ENCODE measurements at places on chromosomes 4 and X.

GRCh38 chrX:14073071-14073470 lies 43.4 kb upstream of the GEMIN8 start:
- DNase-seq = peak; percentile 2

DNA sequence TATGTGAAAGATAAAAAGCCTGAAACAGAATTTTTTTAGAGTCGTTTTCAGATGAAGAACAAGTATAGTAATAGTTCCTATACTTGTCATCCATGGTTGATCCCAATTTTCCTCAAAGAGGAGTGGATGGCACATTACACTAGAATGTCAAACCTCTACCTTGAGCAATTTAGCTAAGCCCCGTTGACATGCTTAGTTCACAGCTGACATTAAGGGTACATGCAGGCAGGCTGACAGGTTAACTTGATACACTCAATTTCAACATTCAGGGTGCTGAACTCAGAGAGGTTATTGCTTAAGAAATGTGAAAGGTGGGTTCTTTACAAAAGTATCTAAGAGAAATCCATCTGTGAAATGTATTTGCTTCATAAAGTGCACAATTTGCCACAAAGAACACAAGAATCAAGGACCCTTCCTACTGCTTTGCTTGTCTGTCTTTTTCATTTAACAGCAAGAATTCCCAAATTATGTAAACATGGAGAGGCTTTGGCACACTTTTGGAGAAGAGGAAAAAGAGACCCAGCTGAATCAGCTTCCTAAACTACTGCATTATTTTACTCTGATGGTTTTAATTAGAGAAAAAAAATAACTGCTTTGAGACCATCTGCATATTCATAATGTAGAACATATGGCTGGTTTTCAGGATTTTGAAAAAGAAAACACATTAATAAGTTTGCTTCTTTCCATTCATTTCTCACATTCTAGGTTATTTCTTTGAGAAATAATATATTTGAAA lies 122.5 kb upstream of the DDIT4L start:
- DNase-seq = no peak

GRCh38 chrX:55057675-55058249 lies 17.1 kb upstream of the PAGE2B start:
- peak; percentile 72 for DNase-seq

DNA sequence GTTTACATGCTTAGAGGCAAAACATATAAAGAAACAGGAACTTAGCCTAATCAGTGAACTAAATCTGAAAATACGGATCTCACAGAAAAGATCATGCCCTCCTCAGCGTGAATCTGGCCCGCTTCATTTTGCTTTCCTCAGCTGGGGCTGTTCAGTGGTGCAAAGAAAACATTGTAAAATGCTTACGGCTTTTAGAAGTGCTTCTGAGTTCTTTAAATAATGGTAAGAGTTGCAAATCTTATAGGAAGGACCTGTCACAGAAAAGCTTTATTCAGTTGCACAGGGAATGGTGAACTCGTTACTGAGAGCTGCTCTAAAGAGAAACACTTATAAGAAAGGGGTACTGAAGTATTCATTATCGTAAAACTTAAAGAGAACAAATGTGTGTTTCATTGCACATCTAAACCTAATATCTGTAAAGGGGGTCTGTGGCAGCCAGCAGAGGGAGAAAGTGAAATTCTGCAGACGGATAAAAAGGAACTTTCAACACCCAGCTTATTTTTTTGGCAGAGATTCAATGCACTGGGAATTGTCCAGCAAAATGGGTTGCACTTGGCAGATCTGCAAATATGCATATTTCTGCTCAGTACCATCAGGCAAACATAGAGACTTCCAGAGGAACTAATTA lies 139.2 kb upstream of the ANK2 start:
- peak; percentile 48 for DNase-seq

DNA sequence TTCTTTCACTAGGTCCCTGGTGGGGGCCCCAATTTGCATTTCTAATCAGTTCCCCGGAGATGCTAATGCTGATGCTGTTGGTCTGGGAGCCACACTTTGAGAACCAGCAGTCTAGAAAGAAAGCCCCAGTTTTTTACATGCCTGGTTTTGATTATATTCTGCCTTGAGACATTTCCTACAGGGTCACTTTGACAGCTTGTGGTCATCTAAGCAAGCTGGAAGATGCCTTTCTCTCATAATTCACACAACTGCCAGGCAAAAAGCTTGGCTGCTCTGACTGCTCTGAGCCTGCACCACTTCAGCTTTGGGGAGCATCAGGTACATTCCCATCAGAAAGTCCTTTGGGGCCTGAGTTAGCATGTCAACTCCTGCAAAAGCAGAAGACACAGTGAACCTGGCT lies 5.9 kb upstream of the PLAC1 start:
- no peak for DNase-seq

GRCh38 chrX:13597874-13598273 lies 28.5 kb downstream of the EGFL6 start:
- DNase-seq = no peak

- no peak for DNase-seq
Observed at GRCh38 chrX:132435222-132435621, 53.6 kb downstream of the MBNL3 start.

GRCh38 chr4:164379694-164380093 lies 374.2 kb upstream of the SMIM31 start:
- DNase-seq = no peak

DNA sequence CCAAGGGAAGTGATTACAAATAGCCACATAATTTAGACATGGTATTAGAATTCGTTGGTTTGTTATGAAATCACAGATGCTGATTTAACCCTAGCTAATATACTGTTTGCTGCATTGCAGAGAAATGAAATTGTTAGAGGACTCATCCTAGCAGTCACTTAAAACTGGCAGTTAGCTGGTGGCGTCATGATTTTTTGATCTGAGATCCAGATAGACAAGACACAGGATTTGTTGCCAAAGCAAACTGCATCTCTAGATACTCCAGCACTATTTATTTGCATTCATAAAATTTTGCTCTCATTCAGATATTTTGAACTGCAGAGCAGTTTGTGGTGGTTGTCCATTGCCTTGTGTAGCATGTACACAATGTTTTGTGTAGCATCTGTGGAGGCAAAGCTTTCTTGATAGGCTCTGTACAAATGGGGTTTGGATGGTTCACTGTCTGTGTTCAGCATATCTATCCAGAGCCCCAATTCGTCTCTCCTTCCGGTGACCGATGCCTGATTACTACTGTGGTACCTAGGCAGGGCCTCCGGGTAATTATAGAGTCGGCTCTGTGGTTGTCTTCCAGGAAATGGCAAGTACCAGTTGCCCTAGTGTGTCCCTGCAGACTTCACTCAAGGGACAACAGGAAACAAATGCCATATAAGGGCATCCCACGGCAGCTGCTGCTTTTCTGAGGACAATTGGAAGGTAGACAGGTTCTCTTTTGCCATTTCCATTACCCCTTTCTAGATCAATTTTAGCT lies 30.1 kb upstream of the SPARCL1 start:
- peak; percentile 89 for DNase-seq

DNA sequence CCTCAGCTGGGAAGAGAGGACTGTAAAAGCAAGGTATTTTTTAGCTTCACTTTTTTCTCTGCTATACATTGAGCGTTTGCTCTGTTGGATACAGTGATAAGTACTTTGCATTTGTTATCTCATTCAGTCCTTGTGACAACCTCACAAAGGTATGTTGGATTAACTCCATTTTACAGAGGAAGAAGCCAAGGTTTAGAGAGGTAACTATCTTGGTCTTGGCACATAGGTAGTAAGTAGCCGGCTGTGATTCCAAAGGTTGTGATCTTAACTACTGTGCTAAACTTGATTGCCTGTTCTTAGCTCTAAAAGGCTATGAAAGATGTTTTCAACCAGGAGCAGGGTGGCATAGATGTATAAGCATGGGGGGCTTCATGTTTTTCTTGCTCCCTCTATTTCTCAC lies 134.4 kb downstream of the POLA1 start:
- DNase-seq = no peak

DNA sequence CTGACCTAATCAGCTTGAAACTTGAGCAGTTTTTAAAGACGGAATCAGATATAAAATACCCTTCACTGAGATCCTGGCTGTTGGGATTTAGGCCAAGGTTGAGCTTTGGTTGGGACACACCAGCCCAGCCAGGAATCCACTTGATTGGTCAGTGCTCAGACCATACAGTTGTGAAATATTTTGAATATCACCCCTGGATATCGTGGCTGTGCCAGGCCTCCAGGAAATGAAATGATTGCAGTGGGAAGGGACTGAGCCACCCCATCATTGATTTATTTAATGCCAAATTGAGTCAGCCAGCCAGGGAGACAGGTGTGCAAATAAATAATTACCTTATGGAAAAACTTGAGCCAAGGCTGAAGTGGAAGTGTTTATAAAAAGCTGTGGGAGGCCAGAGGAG lies 128.4 kb upstream of the SCML1 start:
- DNase-seq = no peak

- DNase-seq = peak; percentile 13
Observed at GRCh38 chr4:155005395-155006090, 202.9 kb upstream of the NPY2R start.

- no peak for DNase-seq
Observed at GRCh38 chrX:39756086-39756883, 341.5 kb downstream of the BCOR start.

DNA sequence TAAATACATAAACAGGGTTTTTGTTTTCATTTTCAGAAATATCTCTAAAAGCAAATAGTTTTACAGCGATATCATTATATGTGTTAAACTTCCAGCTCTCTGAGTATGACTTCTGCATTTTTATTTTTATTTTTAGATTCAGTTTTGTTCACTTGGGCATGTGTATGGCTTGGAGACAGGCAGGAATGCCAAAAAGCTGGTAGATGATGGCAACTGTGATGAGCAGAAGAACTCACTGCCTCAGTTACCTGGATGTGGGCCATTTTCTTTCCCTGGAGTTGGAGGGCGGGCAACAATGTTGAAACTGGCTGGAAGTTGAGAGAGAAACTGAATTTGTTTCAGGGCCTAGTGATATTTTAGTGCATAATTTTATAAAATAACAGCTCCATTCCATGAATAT lies 266.4 kb downstream of the ARHGAP24 start:
- no peak for DNase-seq

- DNase-seq = no peak
Observed at GRCh38 chr4:113659127-113659526, 102.4 kb downstream of the CAMK2D start.

DNA sequence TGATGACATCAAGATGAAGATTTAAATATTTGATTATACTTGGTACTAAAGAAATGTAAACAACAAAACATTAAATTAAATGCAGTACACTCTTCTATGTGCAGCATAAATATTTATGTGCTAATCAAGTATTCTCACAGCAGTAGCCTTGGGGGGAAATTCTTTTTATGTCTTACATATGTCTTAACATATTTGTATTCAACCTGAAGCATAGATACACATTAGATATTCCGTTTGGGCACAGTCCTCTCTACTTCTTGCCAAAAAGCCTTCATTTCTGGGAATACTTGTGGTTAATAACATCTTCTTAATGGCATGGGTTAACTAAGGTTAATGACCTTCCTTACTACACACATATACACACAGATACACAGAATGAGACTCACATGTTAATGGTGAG lies 19.8 kb downstream of the TMPRSS11F start:
- no peak for DNase-seq

DNA sequence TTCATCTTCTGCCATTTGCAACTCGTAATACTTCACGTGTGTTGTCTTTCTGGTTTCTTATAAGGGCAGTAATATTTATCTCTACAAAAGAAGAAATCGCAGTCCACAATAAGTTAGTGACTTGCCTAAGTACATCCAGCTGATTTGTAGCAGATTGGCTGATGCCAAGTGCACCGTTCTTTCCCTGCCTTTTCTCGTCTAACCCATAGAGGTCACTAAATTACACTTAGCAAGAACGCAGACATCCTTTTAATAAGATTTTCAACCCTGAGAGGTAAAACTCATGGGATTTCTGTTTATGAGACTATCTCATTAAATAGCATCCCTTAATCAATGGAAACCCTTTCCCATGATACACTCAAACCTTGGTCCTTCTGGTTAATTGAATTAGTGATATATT lies 408.6 kb upstream of the ACTRT1 start:
- DNase-seq = peak; percentile 14

DNA sequence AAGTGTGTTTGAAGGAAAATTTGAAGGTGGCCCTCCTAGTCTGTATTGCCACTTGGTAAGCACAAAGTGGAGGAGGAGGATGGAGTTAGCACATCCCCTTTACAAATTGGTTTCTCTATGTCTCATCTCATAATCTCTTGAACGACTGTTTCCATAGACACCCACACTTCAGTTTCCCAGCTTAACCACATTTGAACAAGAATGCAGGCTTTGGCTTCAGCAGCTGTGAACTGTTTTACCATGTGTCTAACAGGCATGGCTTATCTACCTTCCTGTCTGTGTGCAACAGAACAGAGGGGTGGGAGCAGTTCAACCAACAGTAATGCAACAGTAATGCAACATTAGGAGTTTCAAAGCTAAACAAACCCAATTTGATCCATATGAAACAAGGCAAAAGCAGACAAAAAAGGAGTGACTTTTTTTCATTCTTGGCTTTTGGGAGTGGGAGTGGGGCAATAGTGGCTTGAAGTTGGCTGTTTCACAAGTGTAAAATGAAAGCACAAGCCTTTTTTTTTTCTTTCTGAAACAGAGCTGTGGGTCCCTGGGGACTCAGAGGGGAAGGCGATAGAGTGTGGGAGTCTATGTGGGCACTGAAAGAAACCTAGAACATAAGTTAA lies 108.0 kb downstream of the ITM2A start:
- DNase-seq = peak; percentile 87

DNA sequence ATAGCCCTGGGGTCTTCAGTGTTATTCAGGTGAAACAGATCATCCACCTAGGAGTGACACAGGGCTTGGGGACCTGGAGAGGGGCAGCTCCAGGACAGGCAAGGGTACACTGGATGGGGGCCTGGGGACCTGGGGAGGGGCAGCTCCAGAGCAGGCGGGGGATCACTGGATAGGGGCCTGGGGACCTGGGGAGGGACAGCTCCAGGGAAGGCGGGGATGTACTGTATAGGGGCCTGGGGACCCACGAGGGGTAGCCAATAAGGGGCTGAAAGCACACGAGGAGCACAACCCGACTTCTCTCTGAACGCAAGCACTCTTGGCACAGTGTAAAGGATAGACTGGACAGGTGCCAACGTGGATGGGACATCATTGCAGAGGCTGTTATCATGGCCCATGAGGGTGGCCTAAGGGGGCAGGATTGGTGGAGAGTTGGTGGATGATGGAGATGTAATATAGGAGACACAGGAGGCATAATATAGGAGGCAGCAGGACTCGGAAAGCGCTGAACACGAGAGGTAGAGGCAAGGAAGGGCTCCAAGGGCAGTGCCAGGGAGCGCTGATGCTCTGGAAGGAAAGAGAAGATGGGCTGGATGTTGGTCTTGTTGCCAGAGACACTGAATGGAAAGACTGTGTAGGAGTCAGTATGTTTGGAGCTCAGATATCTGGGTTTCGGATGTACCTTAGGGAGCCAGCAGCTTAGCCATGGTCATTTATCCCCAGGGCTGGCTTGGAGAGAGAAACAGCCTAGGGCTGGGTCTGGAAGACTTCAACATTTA lies 37.9 kb upstream of the FGFBP2 start:
- no peak for DNase-seq

GRCh38 chr4:120071192-120071795 lies 4.6 kb upstream of the MAD2L1 start:
- peak; percentile 81 for DNase-seq

GRCh38 chr4:82988323-82988832 lies 22.2 kb downstream of the LIN54 start:
- DNase-seq = no peak
